Activated CD4-positive, alpha-beta T cell treated with anti-CD3 and anti-CD28 coated beads, Interleukin-2, Interleukin-4, amounts not matched to agents 100 ng/mL and 50 ng/mL, durations not matched to agents 16 hours and 8 hours (primary cell): ENCODE measurements at places on chromosomes 3 and 15.

DNA sequence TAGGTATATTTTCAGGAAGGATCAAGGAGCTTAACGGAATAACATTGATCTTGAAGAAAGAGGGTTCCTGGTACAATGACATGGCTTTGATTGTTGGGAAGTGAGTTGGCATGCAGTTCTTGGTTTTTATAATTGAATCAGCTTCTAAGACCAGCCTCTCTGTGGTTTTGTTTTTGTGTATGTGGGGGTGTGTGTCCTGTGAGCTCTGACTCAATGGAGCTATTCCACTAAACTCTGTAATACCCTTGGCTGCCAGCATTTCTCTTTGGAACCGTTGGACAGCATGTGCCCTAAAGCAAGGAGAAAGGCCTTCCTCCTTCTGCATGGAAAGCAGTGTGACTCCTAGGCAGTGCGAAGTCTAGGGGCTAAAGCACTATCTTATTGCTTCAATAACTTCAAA, 124.8 kb downstream of the EDEM1 start:
- DNase-seq: no peak

DNA sequence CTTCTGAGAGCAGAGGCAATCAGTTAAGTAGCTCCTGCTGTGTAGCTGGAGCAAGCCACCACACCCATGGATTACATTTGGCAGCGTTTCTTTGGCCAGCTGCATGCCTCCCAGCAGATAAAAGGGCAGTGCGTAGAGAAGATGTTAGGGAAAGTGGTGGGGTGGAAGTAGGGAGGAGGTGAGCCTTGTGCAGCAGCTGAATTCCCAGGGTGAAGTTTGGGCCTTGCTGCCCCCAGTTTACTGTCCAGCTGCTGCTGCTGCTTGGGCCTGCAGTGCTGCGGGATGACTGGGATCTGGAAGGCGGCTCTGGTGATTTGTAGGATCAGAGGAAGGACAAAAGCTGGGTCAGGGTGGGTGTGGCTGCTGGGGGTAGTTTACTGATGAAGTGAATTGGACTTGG, 318.7 kb upstream of the C2CD4B start:
- no peak for DNase-seq

DNA sequence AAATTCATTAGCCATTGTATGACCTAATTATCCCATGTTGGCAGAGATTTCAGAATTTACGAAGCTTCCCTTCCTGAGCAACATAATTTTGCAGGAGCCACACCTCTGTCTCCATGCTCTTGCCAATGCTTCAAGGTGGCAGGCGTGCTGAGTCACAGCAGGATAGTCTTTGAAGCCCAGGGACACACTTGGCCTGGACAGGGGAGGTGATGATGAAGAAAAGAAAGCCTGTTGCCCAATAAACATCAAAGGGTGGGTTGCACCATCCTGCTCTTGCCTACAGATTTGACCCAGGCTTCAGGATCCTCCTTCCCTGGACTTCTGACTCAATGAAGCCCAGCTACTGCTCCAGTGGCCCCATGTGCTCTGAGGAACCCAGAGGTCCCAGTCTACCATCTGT, 117.1 kb downstream of the MINAR1 start:
- DNase-seq: no peak

DNA sequence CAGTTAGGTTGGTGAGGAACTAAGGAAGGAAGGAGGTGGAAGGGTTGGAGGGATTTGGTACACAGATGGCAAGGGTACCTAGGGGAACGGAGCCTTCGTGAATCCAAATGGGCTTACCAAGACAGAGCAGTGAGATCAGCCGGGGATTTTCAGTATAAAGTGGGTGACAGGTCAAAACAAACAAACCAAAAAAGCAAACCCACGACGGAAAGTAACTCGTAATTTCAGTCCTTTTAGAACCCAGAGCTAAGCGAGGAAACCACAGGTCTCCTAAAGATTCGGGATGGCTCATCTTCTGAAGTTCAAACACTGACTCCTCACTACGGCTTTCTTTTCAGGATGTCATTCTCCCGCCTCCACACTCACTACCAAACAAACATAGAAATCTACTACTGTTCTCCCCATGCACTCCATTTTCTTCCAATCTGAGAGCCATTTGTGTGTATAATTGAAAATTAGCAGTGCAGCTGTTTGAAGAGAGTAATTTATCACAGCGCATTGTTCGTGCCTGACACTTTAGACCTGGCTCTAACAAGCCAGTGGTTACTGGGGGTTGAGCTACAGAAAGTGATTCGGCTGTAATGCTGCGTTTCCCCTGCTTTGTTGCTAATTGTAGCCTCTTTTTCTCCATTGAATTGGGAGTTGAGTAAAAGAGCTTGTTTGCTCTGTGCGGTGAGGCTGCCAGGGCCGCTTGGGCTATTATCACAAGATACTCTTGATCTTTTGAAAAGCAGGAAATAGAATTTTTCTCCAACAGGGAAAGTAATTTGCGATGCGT, 64.7 kb upstream of the CCDC39 start:
- no peak for DNase-seq

DNA sequence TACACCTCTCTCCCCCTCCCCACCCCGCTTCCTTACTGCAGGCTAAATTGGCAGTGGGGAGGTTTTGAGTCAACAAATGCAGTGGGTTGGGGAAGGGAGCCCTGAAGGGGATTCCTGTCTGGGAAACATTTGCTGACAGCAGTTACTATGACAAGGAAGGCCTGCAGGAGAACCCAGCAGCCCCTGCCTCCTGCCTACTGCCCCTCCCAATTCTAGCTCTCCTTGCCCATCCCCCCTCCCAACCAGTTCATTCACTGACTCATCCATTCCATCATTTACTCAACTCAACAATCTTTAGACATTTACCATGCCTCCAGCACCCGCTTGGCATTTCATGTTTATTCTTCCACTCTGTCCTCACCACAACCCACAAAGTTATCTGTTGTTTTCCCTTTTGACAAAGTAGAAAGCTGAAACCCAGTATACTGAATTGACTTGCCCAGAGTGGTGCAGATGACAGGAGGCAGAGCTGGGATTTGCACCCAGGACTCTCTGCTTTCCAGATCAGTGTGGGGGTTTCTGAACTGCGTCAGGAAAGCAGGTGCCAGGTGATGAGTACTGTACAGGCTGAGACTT, 75.0 kb downstream of the MAGEF1 start:
- peak; percentile 88 for DNase-seq

- DNase-seq: no peak
Observed at GRCh38 chr15:81924729-81925128, 121.1 kb downstream of the MEX3B start.

DNA sequence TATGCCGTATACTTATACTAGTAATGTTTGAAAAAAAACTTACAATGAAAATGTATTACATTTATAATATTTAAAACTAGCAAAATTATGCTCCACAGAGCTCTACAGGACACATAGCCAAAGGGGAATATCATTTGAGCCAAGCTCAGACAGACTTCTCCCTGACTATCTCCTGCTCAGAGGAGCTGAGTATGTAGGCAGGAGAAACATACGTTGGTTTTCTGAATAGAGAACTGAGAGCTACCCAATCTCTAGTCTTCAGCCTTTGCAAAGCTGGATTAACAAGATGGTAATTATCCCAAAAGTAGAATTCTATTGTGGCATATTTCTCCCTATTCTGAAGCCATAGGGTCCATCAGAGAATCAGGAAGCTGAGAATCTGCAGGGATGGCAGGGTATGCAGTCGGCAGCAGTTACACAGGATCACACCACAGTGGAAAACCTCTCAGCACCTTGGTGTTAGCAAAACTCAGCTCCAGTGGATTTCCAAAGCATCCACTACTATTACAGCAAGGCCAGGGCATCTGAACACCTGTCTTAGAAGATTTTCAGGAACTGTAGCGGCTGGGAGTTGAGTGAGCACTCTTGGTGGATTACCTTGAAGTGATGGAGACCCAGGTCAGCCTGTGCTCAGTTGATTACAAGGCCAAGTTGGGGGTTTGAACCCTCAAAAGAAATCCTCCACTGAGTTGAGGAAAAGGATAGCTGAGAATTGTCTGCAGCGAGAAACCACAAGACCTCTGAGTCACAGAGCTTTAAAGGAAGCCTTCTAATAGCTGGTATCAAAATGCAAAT, 30.1 kb downstream of the GPR15 start:
- DNase-seq: peak; percentile 62

DNA sequence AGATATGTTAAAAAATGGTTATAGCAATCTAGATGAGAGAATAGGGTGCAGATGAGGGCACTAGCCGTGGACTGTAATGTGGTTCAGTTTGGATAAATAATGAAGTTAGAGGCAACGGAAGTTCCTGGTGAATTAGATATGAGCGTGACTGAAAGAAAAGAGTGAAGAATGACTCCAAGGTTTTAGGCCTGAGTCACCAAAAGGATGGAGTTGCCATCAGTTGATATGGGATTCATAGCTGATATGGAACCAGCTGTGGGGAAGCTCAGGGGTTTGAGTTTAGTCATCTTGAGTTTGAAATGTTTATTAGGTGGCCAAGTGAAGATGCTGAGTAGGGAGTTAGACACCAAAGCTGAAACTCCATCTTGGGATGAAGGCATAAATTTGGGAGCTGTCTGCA, 66.2 kb downstream of the SSR3 start:
- DNase-seq: no peak

DNA sequence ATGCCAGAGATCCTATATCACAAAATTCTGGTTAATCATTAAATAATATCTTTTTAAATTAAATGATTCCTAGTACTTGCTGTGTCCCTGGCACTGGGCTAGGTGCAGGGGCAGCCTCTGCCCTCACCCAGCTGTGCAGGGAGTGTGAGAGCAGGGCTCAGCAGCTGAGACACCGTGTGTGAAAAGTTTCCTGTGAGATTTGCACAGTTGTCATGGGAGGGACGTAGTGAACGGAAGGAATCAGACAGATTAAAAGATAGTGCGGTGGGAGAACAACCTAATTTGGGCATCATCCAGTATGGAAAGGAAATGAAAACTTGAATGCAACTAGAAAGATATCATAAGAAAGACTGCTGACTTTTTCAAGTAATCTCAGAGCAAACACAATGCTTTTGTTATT, 204.1 kb downstream of the SSR3 start:
- DNase-seq: no peak

GRCh38 chr3:57918123-57918837, 89.9 kb upstream of the FLNB start:
- no peak for DNase-seq

DNA sequence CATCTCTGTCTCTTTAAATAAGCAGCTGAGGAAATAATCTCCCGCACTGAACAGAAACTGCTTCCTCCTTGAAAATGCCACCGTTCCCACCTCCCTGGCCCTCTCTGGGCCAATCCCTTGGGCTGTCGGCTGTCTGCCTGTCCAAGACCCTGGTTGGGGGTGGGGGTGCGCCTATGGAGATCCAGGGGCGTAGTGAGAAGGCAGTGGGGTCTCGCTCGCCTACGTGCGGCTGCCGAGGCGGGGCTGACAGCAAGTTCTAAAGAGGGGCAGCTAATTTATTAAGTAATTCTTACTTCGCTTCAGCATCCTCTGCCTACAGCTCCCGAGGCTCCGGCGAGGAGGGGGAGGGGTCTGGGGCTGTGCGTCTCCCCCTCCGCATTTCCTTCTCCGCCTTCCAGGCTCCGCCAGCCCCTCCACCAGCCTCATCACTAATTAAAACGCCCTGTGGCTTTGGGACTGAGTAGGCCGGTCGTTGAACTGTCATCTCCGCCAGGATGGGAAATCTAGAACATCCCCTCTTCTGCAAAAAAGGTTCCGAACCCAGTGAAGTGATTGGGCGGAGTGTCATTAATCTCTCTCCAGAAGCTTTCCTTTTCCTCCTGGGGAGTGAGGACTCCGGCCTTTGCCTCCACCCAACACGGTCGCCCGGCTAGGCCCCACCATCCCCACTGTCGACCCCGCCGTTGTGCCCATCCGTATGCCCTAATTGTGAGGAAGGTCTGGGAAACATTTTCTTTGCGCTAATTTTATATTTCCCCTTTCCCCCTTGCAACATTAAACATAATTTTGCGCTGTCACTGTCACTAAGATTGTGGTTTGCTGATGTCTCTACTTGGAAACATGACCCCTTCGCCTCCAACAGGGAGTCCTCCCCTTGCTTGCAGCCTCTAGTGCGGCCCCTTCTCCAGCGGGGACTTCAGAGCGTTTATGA, 16.9 kb downstream of the NR2F2 start:
- no peak for DNase-seq

DNA sequence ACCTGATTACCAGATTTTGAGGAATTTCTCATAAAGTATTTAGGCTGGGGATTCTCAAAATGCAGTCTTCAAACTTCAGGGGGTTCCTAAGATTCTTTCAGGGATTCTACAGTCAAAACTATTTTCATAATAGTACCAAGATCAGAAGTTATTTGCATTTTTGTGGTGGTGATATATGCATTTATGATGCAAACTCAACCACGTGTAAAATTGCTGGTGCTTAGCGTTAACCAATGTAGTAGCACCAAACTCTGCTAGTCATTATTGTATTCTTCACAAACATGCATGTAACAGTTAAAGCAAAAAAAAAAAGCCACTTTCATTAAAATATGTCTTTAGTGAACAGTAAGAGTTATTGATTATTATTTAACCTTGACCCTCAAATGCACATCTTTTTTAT, 274.9 kb upstream of the DNAJC19 start:
- DNase-seq: no peak

- no peak for DNase-seq
Observed at GRCh38 chr3:52196977-52197376, 983 bp upstream of the ALAS1 start.

GRCh38 chr3:178586076-178586475, 49.8 kb downstream of the KCNMB2 start:
- no peak for DNase-seq

DNA sequence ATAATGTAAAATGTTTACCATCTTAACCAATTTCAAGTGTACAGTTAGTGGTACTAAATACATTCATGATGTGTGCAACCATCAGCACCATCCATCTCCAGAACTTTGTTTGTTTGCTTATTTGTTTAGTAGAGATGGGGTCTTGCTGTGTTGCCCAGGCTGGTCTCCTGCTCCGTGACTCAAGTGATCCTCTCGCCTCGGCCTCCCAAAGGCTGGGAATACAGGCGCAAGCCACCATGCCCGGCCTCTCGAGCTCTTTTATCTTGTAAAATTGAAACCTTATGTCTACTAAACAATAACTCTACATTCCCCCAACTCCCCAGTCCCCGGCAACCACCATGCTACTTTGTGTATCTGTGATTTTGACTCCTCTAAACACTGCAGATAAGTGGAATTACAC, 31.9 kb downstream of the FBXO45 start:
- no peak for DNase-seq

GRCh38 chr3:177190756-177191681, 6.3 kb downstream of the TBL1XR1 start:
- no peak for DNase-seq

- DNase-seq: no peak
Observed at GRCh38 chr3:61409638-61410037, 151.7 kb upstream of the PTPRG start.

- no peak for DNase-seq
Observed at GRCh38 chr3:163541629-163542028, 1536.7 kb downstream of the SI start.

DNA sequence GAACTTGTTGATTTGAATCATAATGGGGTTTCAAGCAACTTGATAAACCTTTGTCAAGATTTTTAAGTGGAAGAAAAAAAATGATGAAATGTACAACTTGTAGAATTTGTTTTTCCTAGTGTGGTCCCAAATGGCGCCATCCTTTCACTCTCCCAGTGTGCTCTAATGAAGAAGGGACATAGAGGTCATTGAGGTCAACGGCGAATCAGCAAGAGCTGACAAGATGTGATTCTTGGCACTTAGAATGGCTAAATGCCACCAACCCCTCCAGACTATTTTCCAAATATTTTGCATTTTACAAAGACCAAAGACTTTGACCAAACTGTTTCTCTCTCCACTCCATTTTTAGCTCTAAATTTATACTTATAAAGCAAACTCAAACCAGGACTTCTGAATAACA, 320.2 kb upstream of the MME start:
- DNase-seq: no peak
